Osteocyte (in vitro differentiated cells): ENCODE measurements at places on chromosomes 1 and 21.

GRCh38 chr1:15296585-15297321, 49.7 kb downstream of the FHAD1 start:
- H3K27me3 ChIP-seq = peaks cover 2% of the 10 kb centered on the region
- H3K36me3 ChIP-seq = no peaks in the 10 kb centered on the region
- DNase-seq = no peak
- no peaks in the 10 kb centered on the region for H3K4me1 ChIP-seq

GRCh38 chr1:84861516-84861915, 31.5 kb downstream of the LPAR3 start:
- no peaks in the 10 kb centered on the region for H3K36me3 ChIP-seq
- H3K27ac ChIP-seq = no peak overlapping the region
- H3K27me3 ChIP-seq = peaks cover 35% of the 10 kb centered on the region
- no peak for DNase-seq
- no peaks in the 10 kb centered on the region for H3K4me1 ChIP-seq
- no peak overlapping the region for H3K4me3 ChIP-seq

- H3K4me3 ChIP-seq = no peak overlapping the region
- H3K4me1 ChIP-seq = no peaks in the 10 kb centered on the region
- H3K27me3 ChIP-seq = peaks cover 2% of the 10 kb centered on the region
- H3K27ac ChIP-seq = no peak overlapping the region
Observed at GRCh38 chr1:164470996-164471395, 88.0 kb upstream of the PBX1 start.

- H3K4me1 ChIP-seq = peaks cover 84% of the 10 kb centered on the region
- peaks cover 4% of the 10 kb centered on the region for H3K36me3 ChIP-seq
Observed at GRCh38 chr1:23558140-23558871, 995 bp downstream of the ID3 start.

DNA sequence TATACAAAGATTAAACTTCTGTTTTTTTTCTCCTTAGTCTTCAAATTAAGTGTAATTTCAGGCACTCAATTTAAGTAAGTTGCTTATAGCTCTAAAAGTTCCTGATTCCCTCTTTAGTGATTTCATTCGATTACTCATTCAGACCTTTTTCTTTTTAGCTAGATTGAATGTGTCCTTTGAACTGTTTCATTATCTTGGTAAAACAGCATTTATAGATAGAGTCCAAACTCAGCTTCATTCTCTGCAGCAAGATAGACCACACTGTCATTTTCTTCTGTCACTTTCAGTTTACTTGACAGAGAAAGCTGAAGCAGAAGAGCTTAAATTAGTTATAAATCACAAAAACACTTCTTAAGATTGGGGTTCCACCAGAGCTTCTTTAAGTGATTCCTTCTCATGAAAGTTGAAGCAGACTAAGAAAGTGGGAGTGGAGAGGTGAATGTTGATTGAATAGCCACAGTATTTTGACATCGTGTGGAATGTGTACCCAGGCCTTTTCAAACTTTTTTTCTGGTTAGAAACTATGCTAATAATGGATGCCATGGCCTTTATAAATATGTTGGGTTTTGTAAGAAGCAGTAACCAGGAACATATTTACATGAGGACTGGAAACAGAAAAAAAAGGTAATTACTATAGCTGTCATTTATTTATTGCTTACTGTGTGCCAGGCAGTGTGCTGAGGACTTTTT, 52.2 kb downstream of the ZBTB40 start:
- no peak for DNase-seq
- no peaks in the 10 kb centered on the region for H3K27me3 ChIP-seq
- peak overlapping the region; percentile 81 for H3K27ac ChIP-seq
- peak overlapping the region; percentile 7 for H3K4me3 ChIP-seq
- H3K4me1 ChIP-seq = peaks cover 67% of the 10 kb centered on the region

DNA sequence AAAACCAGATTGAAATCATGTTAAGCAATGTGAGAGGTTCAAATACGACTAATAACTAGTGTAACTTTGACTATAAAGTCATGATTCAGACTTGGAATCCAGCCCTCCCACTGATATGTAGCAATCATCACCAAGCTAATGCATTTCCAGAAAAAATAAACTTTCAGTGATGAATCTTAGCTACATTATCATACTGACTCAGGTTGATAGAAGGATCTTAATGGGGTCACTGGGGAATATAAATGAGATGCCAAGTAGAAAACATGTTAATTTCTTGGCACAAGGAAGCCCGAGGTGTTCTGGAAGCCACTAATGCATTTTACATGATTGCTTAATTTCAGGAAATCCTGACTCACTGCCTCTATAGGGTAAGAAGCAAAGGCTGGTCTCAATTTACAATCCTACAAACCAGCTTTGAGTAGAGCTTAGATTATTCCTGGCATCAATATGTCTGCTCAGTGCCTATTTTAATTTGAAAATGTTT, 67.7 kb downstream of the SELENOF start:
- peak overlapping the region; percentile 8 for H3K27ac ChIP-seq
- H3K36me3 ChIP-seq = no peaks in the 10 kb centered on the region
- no peak for DNase-seq
- H3K4me3 ChIP-seq = no peak overlapping the region

DNA sequence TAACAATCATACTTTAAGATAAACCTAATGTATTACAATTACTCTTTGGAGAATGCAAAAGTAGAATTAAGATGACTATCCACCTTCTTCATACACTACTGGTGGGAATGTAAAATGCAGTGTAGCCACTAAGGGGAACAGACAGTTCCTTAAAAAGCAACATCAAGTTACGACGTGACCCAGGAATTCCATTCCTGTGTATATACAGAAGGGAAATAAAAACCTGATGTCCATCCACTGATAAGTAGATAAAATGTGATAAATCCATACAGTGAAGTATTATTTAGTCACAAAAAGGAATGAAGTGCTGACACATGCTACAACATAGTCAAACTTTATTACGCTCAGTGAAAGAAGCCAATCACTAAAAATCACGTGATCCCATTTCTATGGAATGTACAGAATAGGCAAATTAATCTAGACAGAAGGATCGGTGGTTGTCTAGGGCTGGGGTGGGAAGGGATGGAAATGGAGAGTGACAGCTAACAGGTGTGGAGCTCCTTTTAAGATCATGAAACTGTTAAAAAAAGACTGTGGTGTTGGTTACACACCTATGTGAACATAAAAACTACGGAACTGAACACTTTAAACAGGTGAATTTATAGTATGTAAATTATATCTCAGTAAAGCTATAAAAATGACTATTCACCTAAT, 42.1 kb downstream of the NRIP1 start:
- peaks cover 17% of the 10 kb centered on the region for H3K4me1 ChIP-seq
- peaks cover 4% of the 10 kb centered on the region for H3K36me3 ChIP-seq
- no peaks in the 10 kb centered on the region for H3K27me3 ChIP-seq
- no peak for DNase-seq
- no peak overlapping the region for H3K4me3 ChIP-seq

DNA sequence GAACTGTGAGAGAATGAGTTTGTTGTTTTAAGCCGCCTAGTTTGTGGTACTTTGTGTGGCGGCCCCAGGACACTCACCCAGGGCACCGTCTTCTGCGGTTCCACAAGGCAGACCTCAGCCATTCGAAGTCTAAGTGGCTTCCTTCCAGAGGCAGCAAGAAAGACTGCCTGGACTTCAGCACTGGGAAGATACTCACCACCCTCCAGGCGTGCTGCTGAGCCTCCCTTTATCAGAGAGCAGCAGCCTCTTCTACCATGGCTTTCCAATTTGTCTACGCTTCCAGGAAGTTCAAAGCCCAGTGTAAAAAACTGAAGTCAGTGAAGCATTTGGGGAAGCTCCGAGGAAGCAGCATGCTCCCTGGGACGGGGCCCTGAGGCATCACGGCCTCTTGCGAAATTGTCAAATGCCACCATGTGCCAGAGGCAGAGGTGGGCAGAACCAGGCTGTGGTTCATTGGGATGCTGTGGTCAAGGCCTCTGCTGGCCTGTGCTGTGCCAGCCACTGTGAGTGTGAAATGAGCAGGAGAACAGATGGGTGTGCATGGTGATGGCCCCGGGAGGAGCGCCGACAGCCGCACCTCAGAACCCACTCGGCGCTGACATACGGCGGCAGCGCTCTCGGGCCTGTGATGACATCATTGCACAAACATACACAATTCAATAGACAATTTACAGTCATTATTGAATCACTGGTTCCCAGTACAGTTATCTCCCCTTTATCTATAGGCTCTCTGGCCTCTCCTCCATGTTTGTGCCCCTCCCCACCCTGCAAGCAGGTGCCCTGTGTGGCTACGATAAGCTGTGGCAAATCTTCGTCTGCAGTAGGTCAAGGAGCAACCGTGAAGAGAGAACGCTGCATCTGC, 110.4 kb downstream of the PDE9A start:
- H3K27ac ChIP-seq = no peak overlapping the region
- DNase-seq = no peak
- peaks cover 4% of the 10 kb centered on the region for H3K36me3 ChIP-seq
- H3K4me1 ChIP-seq = no peaks in the 10 kb centered on the region
- H3K4me3 ChIP-seq = no peak overlapping the region

GRCh38 chr1:204565617-204566582, 49.7 kb downstream of the MDM4 start:
- no peak overlapping the region for H3K4me3 ChIP-seq
- no peaks in the 10 kb centered on the region for H3K27me3 ChIP-seq
- peaks cover 5% of the 10 kb centered on the region for H3K4me1 ChIP-seq
- peaks cover 7% of the 10 kb centered on the region for H3K36me3 ChIP-seq

GRCh38 chr1:232149287-232150201, 480.4 kb downstream of the SIPA1L2 start:
- H3K36me3 ChIP-seq = no peaks in the 10 kb centered on the region
- no peak for DNase-seq

DNA sequence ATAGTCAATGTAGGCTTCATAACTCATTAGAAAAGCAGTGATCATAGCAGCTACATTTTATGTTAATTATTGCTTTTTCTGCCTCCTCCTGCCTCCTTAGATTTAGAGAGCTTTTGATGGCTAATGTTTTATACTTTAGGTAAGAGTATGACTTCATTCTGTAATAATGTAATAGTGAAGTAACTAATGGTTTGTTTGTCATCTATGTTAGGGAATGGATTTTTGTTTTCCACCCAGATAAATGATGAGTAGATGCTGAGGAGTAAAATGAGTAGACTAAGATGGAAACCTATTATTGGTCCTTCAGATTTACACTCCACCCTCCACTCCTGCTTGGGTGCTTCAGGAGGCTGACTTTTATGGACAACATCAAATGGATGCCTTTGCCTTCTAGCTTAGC, 170.6 kb downstream of the CTH start:
- no peak overlapping the region for H3K4me3 ChIP-seq
- no peaks in the 10 kb centered on the region for H3K4me1 ChIP-seq
- H3K27me3 ChIP-seq = peaks cover 16% of the 10 kb centered on the region
- H3K27ac ChIP-seq = no peak overlapping the region

DNA sequence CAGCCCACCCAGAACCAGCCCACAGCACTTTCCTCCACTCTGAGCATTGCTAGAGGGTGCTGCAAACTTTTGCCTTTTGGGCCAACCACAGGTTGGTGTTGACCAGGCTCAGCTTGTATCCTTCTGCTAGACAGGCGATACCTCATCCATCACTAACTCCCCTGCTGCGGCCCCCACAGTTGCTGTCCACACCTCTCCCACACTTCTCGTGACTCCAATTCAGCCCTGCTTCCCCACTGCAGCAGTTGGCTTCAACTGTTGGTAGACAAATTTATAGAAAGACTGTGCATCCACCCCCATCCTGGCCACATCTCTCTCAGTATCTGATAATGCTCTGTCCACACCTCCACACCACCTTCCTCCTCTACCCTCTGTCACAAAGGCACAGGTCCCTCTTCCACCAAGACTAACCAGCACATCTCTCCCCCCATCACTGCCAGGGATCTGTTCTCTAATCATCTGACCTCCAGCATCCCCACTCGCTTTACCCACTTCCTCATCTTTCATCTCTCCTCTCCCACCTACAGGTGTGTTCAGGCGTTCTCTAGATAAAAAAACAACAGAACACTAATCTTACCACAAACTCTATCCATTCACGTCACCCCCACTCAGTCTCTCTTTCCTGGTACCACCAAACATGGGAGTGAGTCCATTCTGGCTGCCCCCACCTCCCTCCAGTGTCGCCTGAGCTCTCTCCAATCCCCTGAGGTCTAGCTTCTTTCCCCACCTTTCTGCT, 15.8 kb upstream of the SLC25A44 start:
- no peaks in the 10 kb centered on the region for H3K4me1 ChIP-seq
- H3K4me3 ChIP-seq = no peak overlapping the region
- peaks cover 26% of the 10 kb centered on the region for H3K27me3 ChIP-seq
- H3K27ac ChIP-seq = no peak overlapping the region

DNA sequence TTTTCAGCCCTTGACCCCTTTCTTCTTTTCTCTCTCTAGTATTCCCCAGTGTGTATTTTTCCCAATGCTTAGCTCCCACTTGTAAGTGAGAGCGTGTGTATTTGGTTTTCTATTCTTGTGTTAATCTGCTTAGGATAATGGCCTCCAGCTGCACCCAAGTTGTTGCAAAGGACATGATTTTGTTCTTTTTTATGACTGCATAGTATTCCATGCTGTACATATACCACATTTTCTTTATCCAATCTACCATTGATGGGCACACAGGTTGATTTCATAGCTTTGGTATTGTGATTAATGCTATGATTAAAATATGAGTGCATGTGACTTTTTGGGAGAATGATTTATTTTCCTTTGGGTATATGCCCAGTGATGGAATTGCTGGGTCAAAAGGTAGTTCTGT, 104.8 kb downstream of the PDE4B start:
- H3K36me3 ChIP-seq = no peaks in the 10 kb centered on the region
- no peak overlapping the region for H3K4me3 ChIP-seq
- no peak for DNase-seq
- H3K4me1 ChIP-seq = peaks cover 1% of the 10 kb centered on the region

DNA sequence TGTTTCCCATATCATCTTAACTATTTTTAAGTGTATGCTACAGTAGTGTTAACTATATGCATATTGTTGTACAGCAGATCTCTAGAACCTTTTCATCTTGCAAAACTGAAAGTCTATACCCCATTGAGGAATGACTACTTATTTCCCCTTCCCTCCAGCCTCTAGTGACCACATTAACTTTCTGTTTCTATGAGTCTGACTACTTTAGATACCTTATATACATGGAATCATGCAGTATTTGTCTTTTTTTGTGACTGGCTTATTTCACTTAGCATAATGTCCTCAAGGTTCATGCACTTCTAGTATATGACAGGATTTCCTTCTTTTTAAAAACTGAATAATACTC, 96.5 kb upstream of the BTG3 start:
- H3K4me3 ChIP-seq = no peak overlapping the region
- no peaks in the 10 kb centered on the region for H3K27me3 ChIP-seq
- no peaks in the 10 kb centered on the region for H3K4me1 ChIP-seq
- no peak for DNase-seq
- no peaks in the 10 kb centered on the region for H3K36me3 ChIP-seq
- no peak overlapping the region for H3K27ac ChIP-seq

- peak overlapping the region; percentile 99 for H3K27ac ChIP-seq
- no peak for DNase-seq
- H3K4me1 ChIP-seq = peaks cover 43% of the 10 kb centered on the region
Observed at GRCh38 chr1:161962091-161962887, 61.4 kb downstream of the OLFML2B start.
